DMS53 (cell line): ENCODE measurements at places on chromosomes 16 and 17.
A peak's percentile ranks its signal among the peaks of the same experiment; 100 is the strongest.

DNA sequence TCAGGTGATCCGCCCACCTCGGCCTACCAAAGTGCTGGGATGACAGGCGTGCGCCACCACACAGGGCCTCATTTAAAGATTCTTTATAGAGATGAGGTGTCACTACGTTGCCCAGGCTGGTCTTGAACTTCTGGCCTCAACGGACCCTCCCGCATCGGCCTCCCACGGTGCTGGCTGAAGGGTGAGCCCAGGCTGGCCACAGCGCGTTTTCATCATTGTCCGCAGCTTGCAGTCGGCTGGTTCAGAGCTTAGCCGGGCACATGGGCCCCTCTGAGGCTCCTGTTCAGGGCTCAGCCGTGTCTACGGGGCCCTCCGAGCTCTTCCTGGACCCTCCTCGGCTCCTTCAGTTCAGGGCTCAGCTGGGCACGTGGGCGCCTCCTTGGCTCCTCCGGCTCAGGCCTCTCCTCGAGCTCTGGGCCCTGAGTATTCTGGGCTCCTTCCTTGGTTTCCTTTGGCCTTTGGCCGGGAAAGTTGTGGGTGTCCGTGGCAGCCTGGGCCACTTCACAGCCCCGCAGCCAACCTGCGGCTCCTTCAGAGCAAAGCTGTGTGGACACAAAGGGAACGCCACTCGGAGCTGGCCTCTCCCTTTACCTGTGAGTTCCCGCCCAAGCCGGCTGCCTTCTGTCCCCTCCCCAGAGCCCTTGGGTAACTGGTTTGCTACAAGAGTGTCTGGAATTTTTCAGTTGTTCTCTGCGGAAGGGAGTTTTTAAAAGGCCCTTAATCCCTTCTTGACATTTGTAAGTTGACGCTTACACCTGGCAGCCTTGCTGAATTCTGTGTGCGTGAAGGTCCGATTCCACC is 1.2 kb upstream of the MSLN start:
- peak; percentile 63 for DNase-seq

DNA sequence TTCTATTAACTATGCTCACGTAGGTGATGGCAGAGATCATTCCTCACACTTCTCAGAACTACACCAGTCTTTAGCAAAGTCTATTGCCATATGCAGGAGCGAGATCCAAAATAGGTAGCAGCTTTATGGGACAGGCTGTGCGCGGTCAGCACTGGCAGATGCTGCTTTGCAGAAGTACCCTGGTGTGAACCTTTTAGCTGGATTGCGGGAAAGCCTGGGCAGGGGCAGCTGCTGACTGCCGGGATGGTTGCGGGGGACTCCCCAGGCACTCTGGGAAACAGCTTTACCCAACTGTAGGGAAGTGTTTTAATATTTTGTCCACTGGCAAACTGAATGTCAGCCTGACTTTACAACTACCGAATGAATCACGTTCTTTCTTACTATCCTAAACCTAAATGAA is 251.3 kb downstream of the HS3ST3A1 start:
- no peak for DNase-seq

GRCh38 chr17:77191244-77191643 is 50.5 kb downstream of the SEC14L1 start:
- DNase-seq, result no peak

DNA sequence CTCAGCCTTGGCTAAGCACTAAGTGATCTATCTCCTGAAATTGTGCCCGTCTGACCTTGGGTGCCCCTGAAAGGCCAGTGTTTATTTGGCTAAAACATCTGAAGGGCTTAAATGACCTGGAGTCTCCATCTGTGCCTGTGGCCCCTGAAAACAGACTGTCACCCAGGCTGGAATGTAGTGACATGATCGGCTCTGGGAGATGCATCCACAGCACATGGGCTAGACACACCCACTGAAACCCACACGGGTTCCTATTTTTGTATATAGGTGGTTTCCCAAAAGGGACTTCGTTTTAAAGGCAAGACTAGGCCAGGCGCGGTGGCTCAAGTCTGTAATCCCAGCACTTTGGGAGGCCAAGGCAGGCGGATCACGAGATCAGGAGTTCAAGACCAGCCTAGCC is 13.5 kb downstream of the CEP295NL start:
- DNase-seq, result no peak

DNA sequence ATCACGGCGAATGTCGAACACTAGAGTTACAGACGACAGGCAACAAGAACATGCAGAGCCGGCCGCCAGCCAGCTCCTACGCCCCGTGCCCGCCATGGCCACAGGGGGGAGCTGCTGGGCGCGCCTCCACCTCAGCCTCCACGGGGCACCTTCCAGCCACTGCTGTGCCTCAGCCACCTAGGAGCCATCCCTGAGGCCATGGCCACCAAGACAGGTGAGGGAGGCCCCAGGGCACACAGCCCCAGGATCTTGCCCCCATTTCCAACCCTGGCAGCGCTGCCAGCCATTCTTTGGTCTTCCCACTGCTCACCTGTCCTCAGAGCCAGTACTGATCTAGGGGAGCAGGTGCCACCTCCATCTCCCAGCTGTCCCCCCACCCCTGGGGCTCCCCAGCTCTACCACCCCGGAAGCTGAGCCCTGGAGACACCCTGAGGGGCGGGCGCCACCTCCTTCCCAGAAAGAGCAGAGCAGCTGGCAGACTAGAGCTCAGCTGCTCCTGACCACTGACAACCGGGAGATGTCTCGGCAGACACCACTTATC is 11.8 kb downstream of the GNPTG start:
- peak; percentile 92 for DNase-seq

DNA sequence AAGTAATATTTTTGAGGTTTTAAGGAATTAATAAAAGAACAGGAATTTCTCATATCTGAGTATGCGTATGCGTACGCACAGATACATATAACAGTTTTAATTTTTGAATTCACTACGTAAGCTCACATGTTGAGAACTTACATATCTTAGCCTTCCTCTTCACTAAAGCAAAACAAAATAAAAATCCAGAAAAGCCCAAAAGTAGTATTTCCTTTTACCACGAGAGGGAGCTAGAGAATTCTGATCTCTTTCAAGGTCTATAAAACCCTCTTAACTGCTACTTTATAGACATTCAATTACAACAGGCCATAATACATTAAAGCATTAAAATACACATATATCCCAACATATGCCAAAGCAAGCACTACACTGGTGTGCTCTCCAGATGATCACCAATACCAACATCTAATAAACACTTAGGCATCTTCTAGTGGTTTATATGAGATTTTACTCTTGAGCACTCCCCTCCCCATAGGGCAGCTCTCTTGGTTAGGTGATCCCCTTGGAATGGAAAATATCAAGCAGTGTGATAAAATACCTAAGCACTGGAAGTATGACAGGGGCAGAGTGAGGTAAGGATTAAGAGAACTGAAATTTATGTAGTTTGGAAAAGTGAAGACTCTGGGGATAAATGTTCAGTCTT is 94.0 kb downstream of the SKAP1 start:
- DNase-seq, result peak; percentile 74

GRCh38 chr16:27819881-27820610 is 243.5 kb downstream of the GSG1L start:
- no peak for DNase-seq

DNA sequence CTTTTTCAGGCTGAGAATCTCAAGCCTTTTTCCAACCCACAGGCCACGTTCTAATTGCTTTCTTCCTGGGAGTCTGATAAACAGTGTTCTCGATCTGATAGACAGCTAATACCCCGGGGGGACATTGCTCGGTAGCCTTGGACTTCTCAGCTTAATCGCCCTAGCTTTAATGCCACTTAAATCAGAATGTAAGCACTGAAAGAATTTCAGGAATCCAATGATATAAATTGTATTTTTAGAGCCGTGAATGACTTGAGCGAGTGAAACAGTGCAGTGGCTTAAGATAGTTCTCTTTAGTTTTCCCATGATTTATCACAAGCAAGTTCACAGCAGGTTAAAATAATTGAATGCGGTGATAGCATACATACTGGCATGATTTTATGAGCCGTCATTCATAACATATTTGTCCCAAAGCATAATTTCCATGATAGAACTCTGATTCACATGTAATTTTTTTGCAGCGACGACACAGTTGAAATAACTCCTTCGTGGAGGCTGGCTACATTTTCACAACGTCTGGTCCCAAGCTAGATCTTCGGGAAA is 116.1 kb upstream of the MYOCD start:
- no peak for DNase-seq

DNA sequence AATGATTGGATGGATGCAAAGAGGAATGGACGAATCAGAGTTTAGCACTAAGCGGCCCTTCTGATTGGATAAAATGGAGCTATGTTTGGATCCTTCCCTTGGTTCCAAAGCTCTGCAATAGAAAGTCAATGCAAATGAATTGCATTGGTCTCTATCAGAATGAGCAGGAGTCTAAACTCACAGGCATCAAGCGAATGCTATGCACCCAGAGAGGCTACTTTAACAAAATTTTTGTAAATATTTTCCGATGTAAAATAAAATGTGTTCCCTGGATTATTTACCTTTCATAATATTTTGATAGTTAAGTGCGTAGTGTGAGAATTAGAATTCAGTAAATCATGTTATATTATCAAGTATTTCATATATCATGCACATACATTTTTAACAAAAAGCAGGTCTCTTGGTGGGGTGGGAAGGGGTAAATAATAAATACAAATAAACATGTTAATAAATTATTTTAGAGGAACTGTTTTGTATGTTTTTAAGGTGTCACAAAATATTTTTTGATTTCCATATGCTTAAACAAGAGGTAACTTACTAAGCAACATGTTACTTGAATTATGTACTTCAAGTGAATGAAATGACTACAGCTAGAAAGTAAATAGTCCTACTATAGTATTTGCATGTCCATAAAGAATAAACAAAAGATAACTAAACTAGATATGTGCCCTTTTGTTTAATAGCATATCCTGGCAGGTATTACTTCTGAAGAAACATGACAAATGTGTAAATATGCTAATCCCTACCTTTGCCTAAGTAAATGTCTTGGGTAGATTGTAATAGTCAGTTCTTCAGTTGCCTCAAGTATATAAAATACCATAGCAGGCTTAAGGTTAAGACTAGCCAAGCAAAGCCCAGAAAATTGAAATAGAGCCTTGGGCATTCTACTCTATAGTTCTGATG is 4.4 kb upstream of the UNK start:
- no peak for DNase-seq

- no peak for DNase-seq
These were observed 70.0 kb downstream of the HS3ST3A1 start for GRCh38 chr17:13531721-13532120.

GRCh38 chr16:20901068-20901435 is 481 bp downstream of the LYRM1 start:
- DNase-seq, result peak; percentile 63

GRCh38 chr16:78505544-78506366 is 406.3 kb downstream of the WWOX start:
- DNase-seq, result peak; percentile 62

DNA sequence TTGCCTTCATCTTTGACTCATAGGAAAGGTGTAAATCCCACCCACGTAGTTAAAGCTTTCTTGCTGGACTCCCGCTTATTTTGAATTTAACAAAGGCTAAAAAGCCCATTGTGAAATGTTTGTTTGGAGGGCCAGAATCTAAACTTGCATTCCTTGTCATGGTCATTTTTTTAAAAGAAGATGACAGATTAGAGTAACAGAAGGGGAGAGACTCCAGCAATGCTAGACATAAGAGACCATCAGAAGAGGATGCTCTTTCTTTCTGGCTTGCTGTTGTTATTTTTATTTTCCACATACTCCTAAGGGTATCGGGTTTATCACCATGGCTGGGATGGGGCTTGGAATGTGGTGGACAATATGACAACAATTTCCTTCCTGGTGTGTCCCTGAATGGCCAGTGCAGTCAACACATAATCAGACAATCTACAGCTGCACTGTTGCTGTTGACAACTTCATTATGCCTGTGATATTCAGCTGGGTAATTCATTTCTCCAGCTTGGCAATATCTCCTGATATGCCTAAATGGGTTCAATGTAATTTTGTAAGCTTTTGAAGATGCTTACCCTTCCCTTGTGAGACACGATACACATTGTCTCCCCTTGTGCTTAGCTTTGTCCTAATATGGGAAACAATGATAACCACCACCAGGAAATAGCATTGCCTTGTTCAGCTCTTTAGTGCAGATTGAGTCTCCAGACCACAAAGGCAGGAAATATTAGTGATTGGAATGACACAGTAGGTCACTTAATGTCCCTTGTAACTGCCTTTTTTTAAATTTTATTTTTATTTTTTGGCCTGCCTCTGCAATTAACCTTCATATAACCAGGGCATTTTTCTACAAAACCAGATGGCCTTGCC is 164.3 kb downstream of the ANKFN1 start:
- no peak for DNase-seq

DNA sequence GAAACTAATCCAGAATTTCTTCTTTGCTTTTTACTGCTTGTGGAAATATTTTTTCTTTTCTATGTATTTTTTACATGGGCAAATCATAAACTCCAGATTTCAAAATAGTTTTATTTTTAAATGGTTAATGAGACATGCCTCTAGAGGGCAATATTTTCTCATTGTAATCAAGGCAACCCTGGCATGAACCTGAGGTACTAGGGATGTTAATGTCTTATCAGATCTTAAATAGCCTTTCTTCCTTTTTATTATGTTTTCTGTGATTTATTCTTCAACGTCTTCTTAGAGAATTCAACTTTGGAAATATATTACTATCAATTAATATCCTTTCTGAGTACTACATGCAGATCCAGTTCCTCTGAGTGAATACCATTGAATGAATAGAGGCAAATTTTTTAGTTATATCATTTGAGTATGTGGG is 324.7 kb downstream of the BCAS3 start:
- DNase-seq, result peak; percentile 67

GRCh38 chr17:50021681-50022370 is 26.8 kb upstream of the DLX3 start:
- DNase-seq, result no peak

GRCh38 chr17:1033503-1033902 is 36.6 kb downstream of the TIMM22 start:
- no peak for DNase-seq

DNA sequence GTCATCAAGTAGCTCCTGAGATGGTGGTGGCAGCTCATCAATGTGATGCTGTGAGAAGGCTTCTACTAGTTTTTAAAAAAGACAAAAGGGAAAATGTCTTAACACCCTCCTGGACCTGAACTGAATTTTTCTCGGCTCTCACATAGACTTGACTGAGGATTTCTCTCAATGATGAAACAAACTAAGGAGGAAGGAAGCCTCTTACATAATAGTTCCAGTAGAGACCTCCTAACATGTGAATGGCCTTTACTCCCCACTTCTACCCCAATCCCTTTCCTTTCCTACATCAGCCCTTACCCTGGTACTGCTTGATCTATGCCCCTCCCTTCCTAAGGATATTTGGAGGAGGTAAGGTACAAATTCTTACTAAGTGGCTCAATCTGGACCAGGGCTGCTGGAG is 54.8 kb upstream of the MTMR4 start:
- no peak for DNase-seq

DNA sequence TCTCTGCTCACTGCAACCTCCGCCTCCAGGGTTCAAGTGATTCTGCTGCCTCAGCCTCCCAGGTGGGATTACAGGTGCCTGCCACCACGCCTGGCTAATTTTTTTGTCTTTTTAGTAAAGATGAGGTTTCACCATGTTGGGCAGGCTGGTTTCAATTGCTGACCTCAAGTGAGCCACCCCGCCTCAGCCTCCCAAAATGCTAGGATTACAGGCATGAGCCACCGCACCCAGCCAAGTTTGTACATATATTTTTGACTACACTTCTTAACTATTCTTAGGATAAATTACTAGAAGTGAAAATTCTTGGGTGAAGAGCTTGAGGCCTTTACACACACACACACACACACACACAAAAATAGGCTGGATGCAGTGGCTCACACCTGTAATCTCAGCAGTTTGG is 1.4 kb upstream of the ITGAM start:
- no peak for DNase-seq
